ENCODE measurements at places on chromosomes 7 and 10.

DNA sequence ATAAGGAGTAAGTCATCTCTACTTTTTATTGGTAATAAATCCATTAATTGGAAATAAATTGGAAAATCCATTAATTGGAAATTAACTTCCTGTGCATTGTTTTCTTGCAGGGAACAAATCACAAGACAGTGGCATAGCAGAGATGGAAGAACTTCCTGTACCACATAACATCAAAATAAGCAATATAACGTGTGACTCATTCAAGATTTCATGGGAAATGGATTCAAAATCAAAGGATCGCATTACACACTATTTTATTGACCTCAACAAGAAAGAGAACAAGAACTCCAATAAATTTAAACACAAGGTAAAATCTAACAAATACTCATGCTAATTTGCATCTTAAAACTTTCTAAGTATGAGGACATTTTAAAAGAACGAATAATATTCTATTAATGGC lies 57.8 kb downstream of the PHYHIPL start:
- no peak for DNase-seq

DNA sequence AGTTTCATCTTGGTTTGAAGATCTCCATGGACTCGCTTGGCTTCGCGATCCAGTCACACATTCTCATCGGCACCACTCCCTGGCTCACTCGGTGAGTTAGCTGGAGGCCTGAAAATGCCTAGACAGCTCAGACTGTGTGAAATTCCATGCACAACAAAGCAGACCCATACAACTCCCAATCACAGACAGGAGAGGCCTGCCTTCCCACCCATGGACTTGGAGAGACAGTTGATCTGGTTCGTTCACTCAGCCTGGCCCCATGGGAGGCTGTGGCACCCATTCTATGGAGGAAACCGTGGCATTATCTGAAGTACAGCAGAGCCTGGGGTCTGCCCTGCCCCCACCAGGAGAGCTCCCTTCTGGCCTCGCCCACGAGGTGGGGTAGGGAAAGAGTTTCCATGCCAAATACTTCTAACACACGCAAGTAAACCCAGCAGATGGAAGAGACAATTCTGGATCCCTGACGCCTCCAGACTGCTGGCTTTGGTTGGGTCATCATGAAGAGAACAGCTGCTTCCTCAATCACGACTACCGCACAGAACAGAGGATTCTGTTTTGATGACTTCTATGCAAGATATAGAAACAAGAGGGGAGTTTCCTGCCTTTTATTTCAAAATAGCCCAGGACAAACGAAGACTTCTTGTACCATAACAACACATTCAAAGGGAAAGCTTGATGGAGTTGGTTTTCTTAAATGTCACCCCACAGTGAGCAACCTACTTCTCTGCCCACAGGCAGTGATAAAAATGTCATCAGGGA lies 15.9 kb downstream of the FAM53B start:
- DNase-seq: no peak

GRCh38 chr7:28157076-28157745 lies 23.4 kb downstream of the JAZF1 start:
- no peak for DNase-seq

DNA sequence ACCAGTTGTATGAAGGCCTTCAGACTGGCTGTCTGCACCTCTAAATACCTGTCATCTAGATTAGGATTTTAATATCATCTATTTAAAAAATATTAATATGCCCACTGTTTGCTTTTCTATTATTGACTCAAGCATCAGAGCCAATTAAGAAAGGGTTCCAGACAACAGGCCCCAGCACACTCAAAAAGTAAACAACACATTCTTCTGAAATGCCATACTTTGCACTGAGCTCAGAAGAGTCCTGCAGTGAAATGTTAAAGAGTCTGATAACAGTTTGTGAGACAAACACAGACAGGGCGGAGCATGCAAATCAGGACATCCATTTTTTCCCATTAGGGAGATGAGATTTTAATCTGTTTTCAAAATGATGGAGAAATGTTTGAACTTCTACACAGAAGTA lies 45.9 kb upstream of the KLF6 start:
- no peak for DNase-seq

- DNase-seq: no peak
These were observed 11.2 kb upstream of the JAZF1 start for GRCh38 chr7:28191751-28192150.

DNA sequence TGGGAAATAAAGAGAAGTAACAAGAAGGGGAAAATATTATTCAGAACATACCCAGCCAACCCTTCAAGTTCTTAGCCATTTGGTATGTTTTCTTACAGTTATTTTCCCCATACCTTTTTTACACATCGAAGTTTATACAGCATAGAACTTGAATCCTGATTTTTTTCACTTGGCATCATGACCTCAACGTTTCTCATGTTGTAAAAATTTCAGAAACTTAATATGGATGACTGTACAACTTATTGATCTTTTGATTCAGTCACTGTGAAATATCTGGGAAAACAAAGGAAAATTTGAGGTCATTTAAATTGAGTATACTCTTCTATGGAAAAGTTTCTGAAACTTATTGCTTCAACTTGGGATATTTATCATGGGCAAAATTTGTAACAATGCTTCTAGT lies 103.6 kb upstream of the FAM171A1 start:
- no peak for DNase-seq

DNA sequence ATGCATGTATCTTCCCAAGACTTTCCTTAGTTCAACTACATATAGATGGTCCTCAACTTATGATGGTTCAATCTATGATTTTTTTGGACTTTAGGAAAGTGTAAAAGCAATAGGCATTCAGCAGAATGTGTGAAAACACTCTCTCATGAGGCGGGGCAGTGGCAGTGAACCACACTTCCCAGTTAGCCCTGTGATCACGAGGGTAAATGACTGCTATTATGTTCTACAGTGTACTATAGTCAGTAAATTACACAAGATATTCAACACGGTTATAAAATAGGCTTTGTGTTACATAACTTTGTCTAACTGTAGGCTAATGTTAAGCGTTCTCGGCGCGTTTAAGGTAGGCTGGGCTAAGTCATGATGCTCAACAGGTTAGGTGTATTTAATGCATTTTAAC lies 169.3 kb downstream of the AMPH start:
- DNase-seq: no peak

- DNase-seq: no peak
These were observed 152.0 kb upstream of the ADO start for GRCh38 chr10:62652564-62652963.

GRCh38 chr7:44279286-44279685 lies 46.1 kb downstream of the CAMK2B start:
- DNase-seq: no peak

DNA sequence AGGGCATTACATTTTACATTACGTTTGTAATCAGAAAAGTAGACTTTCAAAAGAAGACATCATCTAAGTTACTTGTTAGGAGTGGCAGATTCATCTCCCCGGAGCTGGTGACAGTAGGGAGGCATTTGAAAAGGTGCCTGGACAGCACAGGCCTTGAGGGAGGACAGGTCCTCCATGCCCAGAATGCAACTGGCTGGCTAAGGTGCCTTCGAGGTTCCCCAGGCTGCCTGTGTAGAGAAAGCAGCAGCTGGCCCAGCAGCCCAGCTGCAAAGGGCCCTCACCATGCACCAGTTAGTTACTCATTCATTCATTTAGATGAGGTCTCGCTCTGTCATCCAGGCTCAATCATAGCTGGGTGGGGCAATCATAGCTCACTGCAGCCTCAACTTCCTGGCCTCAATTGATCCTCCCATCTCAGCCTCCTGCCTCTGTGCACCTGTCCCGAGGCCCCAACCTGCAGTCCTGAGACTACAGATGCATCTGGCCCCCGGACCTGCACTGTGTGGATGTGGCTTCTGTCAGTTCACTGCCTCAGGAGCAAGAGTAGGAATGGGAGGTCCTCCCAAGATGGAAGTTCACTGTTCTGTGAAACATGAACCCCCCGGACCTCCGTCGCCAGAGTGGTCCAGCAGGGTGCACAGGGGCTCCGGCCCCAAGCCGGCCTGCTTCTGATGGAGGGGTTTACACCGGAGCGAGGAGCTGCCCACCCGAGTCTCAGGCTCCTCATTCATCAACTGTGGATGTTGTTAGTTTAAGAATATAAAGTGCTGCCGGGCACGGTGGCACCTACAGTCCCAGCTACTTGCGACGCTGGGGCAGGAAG lies 36.6 kb downstream of the PRKAG2 start:
- no peak for DNase-seq

DNA sequence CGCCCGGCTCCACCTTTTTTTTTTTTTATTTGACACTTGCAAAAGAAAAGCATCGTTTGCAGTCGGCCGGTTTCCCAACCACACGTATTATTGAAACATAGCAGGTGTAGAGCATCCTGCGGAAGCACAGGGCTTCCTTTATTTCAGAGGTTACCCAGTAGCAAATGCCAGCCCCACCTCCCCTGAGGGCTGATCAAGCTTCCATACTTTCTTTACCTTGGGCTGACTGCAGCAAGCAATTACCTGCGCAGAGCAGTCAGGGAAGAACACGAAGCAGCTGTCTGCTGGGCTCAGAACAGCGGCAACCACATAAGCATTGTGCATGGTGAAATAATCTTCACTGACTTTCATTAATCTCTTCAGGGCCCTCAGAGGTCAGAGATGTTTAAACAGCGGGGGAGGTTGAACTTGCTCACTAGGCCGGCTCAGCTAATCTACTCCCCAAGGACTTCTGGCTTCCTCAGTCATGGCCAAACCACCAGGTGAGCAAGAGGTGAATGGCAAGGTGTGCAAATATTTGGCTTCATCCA lies 784.7 kb upstream of the AUTS2 start:
- DNase-seq: no peak

DNA sequence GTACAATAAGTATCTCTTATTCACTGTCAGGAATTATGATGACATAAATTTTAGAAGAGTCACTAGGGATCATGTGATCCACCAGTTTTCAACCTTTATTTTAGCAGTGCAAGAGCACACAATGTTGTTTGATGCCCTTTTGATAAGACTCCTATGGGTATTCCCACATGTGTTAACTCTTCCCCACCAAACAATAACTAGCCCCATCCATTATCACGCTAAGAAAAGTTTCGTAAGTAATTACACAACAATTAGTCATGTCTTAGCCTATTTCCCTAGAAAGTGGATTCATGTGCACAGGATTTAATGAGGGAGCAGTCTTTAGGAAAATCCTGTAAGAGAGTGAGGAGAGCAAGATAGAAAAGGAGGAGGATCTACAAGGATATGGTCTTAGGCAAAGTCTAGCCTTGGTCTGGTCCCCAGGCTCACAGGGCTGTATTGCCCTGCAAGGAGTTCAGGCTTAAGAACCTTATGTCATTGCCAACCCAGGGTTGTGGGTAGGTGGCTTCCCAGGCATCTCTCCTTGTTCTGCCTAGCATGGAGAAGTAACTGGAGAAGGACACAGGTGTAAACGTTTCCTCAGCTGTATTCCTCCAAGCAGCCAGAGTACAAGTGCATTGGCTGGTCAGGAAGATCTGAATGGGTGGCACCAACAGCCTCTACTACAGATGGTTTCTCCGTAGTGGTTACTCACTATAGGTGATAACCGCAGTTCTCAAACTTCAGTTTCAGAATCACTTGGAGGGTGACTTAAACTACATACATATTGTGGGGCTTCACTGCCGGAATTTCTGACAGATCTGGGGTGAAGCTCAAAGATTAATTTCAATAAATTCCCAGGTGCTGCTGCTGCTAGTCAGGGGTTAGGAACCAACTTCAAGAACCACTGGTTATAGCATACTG lies 574.5 kb downstream of the SUGCT start:
- DNase-seq: no peak

- DNase-seq: peak; percentile 83
These were observed 359.2 kb upstream of the AOAH start for GRCh38 chr7:37083311-37084096.

DNA sequence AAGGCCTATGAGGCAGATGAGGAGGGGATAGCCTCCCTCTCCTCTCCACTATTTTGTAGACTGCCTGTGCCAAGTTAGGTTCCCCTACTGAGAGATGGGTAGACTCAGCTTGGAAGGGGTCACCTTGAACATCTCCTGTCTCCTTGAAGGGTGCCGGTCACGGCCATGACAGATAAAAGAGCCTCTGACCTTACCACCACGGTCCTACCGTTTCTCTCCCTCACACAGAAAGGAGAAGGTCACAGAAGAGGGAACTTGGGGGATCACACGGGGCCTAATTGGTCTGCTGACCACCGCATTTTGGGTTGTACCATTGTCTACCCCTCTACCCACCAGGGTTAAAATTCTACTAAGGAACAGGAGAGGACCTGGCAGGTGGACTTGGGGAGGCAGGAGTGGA lies 17.0 kb downstream of the PRSS2 start:
- no peak for DNase-seq

DNA sequence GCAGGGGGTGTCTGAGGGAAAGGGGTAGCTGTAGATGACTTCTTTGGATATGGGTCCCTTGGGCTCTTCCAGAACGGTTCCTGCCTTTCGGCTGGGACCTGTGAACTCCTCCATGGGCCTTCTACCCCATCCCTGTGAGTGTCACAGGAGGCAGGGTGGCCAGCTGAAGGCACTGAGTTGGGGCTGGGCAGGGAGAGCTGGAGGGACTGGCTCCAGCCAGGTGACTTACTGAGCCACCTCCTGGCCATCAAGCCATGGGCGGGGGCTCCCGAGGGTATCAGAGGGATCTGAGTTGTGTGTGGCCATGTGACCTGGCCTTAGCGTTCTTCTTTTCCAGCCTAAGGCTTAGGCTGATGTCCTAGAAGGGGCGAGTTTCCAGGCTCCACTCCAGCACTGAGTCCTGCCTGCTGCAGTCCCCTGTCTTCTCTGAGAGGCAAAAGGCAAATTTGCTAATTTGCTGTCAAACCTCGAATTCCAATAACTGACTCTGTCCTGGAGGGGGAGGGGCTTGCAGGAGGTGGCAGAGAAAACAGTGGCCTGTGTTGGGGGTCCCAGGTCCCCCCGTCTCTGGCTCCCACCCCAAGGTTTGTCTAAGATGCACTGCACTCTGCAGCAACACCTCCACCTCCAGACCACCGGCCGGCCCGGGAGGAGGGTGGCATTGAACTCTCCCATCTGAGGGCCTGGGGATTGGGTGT lies 27.2 kb downstream of the ADCYAP1R1 start:
- no peak for DNase-seq

Measured in muscle of back (tissue), 13 donors.